Adrenal gland (tissue), 19 donors: ENCODE measurements at places on chromosomes 2 and 18.

- no peak for DNase-seq
Observed at GRCh38 chr18:54888933-54889332, 60.7 kb downstream of the RAB27B start.

DNA sequence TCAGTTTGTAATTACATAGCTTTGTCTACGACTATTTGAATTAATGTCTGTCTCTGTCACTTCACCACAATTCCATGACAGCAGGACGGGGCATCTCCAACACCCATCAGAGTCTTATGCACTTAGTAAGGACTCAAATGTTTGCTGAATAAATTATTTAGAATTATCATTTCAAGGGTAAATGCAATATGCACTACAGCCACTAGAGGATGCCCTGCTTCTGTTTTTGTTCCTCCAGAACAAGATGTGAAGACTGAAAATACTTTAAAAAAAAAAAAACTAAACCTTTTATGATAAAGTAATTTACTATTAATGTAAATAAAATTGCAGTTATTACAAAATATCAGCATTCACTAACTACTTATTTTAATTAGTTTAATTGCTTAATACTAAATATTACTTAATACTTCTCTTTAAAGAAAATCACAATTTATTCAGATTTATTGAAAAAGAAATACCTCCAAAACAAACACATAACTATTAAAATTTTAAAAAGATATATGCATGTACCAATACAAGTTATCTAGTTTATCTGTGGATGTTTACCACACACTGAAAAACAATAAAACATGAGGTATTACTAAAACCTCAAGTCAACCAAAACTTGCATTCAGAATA is 3.2 kb downstream of the PIGN start:
- DNase-seq = peak; percentile 34

GRCh38 chr2:223880796-223881195 is 43.4 kb upstream of the AP1S3 start:
- no peak for DNase-seq

DNA sequence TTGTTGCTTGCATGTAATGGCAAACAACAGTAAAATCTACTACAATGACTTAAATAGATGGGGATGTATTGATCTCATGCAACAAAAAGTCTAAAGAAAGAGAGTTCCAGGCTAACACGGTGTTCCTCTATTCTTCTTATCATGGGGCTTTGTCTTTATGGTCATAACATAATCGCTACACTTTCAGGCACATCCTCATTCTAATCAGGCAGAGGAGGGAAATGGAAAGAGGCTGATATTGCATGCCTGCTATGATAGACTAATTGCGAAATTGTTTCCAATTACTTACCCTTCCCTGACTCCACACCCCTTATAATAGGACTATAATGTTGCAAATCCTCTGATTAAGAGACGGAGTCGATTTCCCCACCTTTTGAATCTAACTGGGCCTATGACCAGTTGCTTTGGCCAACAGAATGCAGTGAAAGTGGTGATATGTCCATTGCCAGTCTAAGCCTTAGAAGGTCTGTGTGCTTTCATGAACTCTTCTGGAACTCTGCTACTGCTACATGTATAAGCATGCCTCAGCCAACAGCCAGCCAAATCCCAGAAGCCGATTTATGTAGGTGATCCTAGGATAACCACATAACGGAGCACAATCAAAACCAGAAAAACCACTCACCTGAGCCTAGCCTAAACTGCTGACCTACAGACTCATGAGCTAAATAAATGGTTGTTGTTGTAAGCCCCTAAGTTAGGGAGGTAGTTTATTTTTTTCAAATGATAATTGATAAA is 180.3 kb upstream of the TACR1 start:
- DNase-seq = no peak

GRCh38 chr2:12173943-12174340 is 427.5 kb downstream of the LPIN1 start:
- no peak for DNase-seq

DNA sequence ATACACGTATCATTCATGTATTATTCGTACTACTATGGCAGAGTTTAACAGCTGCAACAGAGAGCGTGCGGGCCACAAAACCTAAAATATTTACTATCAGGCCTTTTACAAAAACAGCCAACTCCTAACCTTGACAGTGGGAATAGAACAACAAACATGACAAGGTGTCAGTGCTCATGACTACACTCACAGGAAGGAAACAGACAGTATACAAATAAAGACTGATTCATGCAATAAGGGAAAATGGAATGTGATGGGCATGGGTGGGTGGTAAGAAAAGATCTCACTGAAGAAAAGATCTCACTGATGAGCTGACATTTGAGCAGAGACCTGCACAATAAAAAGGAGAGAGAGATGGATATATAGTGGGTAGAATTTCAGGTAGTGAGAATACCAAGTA is 347.8 kb downstream of the ALK start:
- no peak for DNase-seq

- DNase-seq = no peak
Observed at GRCh38 chr2:63345285-63345633, 243.0 kb downstream of the WDPCP start.

DNA sequence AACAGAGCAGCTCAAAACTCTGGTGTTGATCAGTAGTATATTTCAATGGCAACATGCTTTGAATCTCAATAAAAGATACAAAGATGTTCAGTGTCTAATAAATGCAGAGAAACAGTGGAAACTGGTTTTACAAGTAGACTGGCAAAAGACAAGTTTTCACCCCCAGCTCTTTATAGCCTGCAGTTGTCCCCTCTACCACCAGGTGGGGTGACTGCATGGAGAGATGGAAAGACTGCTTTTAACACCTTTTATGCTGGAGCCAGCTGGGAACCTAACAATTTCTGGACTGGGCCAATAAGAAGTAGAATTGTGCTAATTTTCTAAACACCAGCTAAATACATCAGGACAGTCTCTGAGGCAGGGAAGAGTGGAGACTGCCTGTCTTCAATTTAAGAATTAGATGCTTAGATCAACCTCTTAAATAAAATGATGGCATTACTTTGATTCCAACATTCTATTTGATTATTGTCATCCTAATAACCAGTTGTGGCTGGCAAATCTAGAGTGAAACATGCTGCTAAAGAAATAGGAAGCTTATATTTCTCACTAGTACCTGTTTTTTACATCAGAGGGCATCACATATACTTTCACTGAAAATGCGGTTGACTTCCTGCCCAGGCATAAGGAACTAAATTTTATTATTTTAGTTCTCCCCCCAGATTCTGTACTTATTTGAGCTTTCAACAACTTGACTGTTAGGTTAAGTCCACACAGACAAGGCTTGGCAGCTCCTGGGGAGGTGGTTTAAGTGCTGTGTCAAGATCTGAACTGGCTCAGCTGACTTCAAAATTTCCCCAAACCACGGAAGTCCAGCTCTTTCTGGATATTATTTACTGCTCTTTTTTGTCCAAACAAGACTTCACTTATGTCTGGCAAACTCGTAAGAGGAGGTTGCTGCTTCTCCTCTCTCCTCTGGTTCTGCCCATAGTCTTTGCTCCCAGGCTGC is 140.5 kb downstream of the TPGS2 start:
- peak; percentile 81 for DNase-seq

- no peak for DNase-seq
Observed at GRCh38 chr2:69280796-69281412, 106.1 kb downstream of the GFPT1 start.

GRCh38 chr18:47985866-47986265 is 55.4 kb upstream of the SMAD2 start:
- DNase-seq = no peak

DNA sequence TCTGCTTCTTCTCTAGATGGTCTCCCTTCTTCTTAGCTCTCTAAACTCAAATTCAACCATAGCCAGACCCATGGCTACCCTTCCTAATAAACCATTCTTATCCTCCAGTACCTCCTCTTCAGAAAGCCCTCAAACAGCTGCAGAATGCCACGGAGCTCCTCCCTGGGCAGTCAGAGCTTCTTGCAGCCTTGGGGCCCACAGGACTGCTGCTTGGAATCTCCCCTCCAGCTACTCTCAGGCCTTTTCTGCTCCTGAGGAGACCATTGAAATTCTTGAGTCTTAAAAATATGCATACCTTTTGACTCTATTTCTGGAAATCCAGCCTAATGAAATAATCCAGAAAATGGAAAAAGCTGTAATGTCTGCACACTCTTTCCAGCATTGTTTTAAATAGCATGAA is 30.7 kb downstream of the EFR3B start:
- DNase-seq = no peak

GRCh38 chr18:32760391-32760790 is 12.4 kb downstream of the KLHL14 start:
- no peak for DNase-seq

- DNase-seq = no peak
Observed at GRCh38 chr2:196372811-196373664, 201.7 kb upstream of the STK17B start.

GRCh38 chr18:23853448-23854195 is 160.9 kb upstream of the TTC39C start:
- no peak for DNase-seq

DNA sequence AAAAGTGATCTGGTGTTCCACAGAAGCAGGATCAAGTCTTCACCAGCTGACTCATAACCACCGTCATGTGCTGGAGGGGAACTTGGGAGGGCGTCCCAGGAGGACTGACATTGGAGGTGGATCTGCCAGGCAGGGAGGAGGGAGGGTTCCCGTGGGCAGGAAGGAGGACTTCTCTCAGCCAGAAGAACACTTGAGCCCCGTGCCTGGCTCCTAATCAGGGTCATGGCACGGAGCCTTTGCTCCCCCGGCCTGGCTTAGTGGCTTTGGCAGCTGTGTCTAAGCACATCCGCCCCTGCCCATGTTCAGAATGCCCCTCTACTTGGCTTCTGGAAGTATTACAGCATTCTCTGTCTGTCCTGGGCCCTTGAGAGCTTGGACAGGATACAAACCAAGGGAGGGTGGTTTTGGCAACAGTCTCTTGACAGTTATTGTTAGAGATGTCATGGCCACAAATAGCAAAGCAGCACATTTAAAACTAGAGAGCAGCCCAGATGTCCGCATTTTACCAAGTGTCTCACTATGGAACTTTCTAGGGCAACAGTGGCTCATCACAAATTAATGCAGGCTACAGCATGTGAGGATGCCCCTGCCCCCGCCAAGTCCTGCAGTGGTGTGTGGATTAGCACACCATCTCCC is 11.5 kb downstream of the PPP1R7 start:
- DNase-seq = peak; percentile 70

- no peak for DNase-seq
Observed at GRCh38 chr2:240524963-240525718, 32.6 kb downstream of the ANKMY1 start.

DNA sequence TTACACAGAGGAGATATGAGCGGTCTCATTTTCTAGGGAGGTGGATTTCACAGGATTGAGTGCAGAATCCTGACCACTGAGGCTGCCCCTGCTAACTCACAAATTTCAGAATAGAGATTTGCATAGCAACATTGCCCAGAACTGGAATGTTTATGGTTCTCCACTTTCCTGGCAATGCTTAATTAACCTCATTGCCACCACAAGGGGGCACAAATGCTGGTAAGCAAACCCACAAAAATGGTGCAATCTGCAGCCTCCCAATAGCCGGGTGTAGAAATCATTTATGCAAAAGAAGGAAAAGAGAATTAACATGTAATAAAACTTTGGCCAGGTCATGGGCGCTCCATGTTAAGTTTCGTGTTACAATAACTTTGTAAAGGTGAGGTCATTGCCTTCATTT is 112.4 kb downstream of the CYRIA start:
- peak; percentile 74 for DNase-seq

DNA sequence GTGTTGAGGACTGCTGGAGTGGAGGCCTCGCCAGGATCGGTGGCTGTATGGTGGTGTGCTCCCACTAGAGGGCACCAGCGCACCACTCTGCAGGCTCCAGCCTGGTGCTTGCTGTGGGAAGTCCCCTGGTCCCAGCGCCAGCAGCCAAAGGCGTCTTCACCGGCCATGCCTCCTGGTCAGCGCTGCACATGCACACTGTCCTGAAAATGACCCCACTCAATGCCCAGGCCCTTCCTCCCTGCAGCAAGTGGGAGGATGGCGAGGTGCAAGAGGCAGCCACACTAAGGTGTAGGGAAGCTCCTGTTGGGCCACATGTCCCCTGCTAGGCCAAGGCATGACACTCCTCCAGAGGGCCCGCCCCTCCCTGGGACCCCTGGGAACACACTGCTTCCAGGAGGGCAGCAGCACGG is 136.5 kb downstream of the CTIF start:
- DNase-seq = peak; percentile 94

DNA sequence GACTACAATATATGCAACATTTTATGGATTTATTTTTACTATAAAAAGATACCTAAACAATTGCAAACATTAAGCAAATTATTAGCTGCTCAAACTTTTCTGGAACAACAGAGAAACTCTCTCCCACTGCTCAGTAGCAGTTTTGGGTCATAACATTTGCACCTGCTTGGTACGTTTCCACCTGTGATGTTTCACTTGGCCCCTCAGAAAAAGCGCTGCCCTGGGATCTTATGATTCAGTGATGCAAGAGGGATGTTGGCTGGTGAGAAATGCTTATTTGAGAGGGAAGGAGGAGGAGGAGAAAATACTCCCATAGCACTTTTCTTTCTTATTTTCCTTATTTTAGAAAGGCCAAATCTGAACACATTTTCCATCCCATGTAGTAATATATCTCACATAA is 9.2 kb downstream of the IRS1 start:
- no peak for DNase-seq

- no peak for DNase-seq
Observed at GRCh38 chr2:204472375-204472774, 72.9 kb upstream of the PARD3B start.

- no peak for DNase-seq
Observed at GRCh38 chr2:116487336-116487735, 1327.2 kb upstream of the DDX18 start.

DNA sequence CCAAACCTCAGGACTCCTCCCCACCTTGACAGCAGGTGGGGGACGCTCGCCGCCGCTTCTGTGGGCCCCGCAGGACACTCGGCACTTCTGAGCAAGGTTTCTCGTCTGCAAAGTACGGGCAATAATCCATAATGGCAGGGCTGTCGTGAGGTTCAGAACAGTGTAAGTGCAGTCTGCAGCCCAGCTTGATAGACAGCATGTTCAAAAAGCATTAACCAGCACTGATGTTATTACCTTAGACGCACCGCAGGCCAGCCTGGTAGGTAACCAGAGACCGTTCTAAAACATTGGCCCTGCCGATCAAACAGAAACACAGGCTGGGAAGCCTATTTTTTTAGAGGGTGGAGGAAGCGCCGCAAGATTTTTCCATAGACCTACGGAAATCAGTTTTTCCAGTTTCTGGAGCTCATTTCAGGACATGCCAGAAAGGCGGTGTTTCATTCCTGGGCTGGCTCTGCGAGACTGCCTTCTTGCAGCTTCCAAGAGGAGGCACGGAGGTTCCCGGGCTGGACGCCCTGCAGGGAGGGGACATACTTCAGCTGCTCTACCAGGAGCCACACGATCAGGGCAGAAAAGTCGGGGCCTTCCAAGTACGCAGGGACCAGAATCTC is 148.7 kb downstream of the TPO start:
- DNase-seq = no peak
